ENCODE measurements at places on chromosomes 2 and 18.

DNA sequence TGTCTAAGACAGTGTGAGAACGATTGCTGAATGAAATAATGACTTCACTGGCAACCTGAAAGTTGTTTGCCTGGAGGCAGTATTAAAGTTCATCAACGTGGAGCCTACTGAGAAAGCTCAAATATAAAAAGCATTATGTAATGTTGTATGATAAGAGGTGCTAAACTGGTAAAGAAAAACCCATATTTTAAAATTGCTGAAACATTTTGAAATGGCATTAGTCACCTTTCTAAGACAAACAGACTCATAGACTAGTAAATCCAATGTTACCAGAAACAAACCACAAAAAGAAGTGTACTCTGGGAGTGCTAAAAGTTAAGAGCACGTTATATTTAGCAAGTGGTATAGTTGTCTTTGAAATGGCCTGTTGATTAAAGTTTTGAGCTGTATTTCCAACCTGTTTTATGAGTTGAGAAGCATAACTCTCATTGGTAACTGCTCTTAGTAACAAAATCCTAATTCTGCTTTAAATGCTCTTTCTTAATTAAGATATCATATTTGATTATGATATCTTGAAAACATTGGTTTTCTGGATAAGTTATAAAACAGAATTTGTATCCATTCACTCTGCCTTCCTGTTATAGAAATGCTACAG is 62.7 kb downstream of the CYP1B1 start:
- DNase-seq, result no peak

DNA sequence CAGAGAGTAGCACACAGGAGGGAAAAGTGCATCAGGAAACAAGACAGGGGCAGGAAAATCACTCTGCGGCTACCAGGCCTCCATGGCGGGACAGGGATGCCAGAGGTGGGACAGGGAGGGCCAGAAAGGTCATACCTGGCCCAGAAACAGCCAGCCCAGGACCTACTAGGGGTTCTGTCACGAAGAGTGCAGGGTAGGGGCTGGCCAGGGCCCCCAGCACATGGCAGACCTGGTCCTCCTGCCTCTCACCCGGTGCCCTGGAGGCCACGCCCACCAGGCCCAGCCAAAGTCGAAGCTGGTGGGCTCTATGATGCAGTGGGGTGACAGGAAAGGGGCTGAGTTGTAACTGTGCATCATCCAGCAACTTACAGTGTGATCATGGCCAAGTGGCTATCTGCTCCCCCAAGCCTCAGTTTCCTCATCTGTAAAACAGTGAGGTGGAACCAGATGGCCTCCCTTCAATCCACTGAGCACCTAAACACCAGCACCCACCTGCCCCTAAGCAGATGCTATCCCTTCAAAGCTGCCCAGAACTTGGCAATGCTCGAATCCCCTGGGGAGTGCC is 10.6 kb downstream of the CYP26B1 start:
- no peak for DNase-seq

DNA sequence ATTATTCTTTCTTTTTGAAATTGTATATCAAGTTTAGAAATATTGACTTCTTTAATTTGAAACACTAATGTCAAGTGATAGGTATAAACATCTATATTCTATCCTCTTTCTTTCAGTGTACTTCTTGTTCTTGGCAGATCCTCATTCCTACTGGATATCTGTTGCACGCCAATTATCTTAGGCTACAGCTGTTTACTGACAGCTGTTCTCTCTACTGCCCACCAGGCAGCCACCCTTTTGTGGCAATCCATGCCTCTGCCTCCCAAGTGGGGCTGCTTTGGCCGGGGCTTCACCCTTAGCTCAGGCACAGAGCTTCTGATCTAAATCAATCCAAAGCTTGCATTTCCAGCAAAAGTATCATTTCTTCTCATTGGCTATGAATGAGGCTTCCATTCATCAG is 50.6 kb upstream of the ITSN2 start:
- no peak for DNase-seq

GRCh38 chr2:189613077-189613636 is 32.6 kb upstream of the SLC40A1 start:
- DNase-seq, result no peak

DNA sequence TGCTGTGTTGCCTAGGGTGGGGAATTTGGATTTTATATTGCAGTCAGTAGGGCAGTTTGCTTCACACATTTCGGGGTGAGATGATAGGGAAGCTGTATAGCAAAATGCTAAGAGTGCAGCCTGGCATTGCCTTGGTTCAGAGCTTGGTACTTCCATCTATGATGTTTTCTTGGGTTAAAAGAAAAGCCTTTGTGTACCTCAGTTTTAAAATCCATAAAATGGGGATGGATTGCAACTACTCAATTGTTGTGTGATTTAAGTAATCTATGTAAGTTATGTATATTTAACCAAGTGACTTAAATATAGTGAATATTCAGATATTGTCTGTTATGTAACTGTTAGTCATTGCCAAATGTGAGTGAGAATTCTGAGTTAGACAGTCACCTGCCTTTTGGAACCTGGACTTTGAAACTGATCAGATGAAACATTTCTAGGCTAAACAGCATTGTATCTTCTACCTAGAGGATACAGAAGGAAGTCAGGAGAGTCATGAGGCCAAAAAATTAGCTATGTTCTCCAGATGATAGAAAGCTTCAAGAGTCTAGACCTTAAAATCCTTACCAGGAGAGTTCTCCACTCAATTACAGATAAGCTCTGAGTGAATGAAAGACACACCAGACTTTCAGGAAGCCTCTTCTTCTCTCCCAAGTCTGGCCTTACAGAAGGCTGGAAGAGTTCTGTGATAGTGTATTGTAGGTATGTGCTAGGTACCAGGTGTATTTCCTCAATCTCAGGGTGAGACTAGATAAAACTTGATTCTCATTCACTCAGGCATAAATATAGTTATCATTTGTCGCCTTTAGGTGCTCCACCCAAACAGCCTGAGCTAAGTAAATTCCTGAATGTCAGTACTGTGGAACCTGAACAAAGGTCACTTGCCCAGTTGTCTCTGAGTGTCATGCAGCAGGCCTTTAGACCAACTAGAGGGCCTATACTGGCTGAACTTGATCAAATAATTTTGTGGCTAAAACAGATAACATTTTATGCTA is 7.5 kb downstream of the RIOK3 start:
- no peak for DNase-seq

DNA sequence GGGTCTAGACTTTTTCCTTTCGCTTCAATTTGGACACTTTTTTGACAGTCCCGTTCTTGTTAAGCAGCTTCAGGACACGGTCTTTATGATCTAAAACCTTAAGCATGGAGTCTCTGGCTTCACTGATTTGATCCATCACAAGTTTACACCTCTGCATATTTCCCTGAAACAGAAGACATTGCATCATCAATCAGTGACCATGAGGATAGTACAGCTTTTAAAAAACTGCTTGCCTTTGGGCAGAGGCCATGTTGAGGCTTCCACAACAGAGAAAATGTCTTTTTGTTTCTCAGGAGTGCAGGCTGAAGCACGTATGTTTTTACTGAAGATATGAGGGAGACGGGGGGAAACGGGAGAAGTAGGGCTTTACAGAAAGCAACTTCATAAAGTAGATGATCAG is 56.2 kb upstream of the AMMECR1L start:
- DNase-seq, result no peak

DNA sequence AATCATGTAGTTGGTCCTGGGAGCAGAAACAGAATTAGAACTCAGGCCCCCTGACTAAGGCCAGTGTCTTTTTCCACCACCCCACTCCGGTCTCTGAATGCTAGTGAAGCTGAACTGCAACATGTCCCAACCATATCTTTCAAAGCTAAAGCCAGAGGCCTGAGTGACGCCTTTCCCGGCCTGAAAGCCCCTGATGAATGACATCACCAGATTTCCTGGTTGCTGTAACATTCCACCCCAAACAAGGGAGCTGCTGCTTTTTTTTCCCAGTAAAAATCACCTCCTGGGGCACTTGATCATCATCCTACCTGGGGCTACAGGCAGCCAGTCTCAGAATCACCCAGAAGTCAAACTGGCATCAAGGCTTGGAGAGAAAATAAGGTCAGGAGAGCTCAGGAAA is 162.7 kb downstream of the ARL4C start:
- DNase-seq, result no peak

GRCh38 chr2:68388358-68388757 is 23.3 kb downstream of the PLEK start:
- DNase-seq, result no peak

DNA sequence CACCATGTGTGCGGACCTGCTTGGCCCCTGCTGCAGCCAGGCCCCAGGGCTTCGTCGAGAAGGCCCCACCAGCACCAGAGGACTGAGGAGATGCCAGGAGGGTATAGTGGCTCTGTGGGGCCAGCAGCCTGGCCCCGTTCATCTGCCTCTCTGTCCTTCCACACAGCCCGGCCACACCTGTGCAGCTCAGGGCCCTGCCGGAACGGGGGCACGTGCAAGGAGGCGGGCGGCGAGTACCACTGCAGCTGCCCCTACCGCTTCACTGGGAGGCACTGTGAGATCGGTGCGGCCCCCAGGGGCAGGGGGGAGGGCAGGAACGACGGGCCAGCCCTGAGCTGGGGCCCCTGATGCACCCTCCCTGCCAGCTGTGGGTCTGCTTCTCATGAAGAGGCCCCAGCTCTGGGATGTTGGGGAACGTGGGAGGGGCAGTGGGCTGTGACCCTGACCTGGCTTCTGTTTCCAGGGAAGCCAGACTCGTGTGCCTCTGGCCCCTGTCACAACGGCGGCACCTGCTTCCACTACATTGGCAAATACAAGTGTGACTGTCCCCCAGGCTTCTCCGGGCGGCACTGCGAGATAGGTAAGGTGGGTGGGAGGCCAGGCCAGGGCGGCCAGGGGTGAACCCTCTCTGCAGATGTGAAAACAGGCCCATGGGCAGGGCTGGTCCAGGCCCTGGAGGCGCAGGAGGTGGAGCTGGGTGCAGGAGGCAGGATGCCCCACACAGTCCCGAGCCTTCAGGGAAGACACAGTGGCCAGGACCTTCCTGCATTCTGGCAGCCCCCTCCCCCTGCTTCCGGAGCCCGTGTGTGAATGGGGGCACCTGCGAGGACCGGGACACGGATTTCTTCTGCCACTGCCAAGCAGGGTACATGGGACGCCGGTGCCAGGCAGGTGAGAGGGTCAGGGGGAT is 50.3 kb downstream of the MTERF4 start:
- DNase-seq, result no peak

DNA sequence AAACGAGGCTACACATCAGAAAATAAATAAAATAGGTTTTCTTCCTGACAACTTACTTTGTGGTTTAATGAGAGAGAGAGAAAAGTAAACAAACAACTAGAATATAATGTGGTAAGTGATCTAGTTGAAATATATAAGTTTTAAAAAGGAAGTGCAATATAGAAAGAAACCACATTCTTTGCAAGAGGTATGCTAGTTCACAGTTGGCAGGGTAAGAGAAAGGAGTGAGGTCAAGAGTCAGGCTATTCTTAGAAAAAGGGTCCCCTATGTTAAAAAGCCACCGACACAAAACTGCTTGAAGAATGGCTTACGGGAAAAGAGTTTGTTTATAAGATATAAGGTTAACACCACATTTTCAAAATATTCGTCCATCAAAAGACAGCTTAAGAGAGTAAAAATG is 462.1 kb downstream of the ERBB4 start:
- DNase-seq, result no peak

DNA sequence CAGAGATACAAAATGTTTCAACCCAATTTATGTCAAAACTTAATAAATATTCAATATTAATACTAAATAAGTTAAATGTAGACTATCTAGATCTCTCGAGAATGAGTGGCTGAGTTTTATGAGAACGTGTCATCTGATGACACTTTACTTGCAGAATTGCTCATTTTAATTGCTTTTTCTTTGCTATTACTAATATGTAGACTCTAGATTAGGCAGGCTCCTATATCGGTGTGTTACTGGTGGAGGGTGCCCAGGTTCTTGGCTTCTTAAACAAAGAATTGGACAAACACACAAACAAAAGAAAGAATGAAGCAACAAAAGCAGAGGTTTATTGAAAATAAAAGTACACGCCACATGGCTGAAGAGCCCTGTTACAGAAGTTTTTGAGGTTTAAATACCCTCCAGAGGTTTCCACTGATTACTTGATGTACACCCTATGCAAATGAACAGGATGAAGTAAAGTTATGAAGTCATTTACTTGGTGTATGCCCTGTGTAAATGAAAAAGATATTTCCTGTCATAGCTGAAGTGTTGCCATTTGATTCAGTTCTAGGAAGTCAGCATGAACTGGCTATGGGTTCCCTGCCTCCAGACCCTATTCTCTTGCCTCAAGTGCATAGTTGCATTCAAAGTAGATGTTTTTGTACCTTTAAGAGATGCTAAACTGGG is 122.9 kb upstream of the ITGA4 start:
- DNase-seq, result no peak

- DNase-seq, result no peak
Measured at GRCh38 chr2:60745761-60746160, 10.3 kb upstream of the PAPOLG start.

- DNase-seq, result no peak
Measured at GRCh38 chr2:42342061-42342794, 18.8 kb downstream of the COX7A2L start.

GRCh38 chr2:124649001-124649400 is 623.9 kb downstream of the CNTNAP5 start:
- DNase-seq, result no peak

GRCh38 chr2:8101614-8102277 is 580.1 kb upstream of the ID2 start:
- no peak for DNase-seq

DNA sequence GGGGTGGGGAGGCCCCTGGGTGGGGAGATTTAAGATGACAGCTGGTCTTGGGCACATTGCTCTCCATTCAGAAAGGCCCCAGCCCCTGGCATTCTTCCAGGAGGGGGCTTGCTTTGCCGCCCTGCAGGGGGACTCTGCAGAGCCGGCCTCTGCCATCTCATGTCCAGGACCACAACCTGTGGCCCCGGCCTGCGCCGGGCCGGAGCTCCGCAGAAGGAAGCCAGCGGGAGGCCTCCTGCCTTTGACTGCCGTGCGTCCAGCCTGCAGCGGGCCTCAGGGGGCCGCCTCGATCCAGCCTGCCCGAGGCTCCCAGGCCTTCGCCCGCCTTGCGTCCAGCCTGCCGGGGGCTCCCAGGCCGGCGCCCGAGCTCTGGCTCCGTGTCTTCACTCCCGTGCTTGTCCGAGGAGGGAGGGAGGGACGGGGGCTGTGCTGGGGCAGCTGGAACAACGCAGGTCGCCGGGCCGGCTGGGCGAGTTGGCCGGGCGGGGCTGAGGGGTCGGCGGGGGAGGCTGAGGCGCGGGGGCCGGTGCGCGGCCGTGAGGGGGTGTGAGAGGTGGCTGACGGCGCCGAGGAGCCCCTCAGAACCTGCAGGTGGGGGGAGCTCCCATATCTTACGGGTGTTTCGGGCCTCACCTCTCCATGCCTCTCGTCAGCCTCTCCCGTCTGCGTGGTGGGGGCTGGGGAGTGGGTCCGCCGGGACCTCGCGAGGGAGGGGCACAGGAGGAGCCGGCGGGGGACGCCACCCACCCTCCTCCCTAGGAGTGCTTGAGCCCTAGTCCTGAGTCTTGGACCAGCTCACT is 20.4 kb downstream of the GPC1 start:
- DNase-seq, result no peak

- DNase-seq, result no peak
Measured at GRCh38 chr2:107932979-107933378, 53.3 kb upstream of the SLC5A7 start.

DNA sequence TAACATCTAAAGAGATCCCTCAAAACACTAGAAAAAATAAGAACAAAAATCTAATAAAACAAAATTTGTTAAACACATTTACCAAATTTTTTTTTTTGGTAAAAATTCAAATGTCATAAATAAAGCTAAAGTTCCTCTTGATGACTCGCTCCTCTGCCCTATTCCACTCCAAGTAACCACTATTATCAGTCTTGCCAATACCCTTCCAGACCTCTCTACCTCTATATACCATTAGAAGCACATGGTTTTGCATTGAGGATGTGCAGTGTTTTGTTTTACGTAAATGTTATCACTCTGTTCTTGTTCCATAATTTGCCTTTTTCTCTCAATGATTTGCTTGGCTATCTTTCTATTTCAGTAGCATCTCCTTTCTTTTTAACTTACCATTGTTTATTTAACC is 10.9 kb downstream of the IL1B start:
- no peak for DNase-seq

Measured in Panc1 (cell line).